Thymus (tissue), 14 donors: ENCODE measurements at places on chromosomes 3 and 15. TPM values are rescaled to one million over a fixed set of nuclear protein-coding genes. Genes with fewer than 3 reads are reported as not detected.

DNA sequence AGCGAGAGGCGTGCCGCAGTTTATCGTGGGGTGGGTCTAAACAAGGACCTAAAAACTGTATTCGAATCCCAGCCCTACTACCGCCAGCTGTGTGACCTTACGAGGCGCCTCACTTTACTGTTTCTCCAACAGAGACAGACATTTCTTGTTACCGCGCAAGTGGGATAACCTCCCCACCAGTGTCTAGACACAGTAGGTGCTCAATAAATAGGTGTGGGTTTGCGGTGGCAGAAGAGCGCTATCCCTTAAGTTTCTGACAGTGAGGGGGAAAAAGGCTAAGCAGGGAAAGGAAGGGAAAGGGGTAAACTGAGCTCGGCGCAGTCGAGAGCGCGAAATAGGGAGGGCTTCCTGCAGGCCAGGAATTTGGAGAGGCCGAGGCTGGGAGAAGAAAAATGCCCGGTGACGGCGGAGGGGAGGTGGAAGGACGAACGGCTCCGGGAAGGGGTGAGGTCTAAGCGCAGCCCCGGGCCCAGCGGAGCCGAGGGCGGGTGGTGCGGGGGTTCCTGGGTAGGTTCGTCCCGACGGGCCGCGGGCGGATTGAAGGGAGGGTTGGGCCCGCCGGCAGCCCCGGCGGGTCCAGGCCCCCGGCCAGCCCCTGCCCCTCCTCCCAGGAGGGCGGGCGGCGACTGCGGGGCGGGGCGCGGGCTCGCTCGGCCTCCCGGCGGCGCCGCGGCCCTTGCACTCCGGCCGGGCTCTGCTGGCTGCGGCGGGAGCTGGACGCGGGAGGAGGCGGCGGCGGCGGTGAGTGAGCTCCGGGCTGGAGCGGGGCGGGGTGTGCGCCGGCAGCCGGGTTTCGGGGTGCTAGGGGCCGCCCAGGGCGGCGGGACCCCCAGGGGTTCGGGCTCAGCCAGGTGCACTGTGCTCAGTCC lies at the start of gene CGNL1:
CGNL1 (plus strand) TSS at position 679 of the 869 bp plus-strand sequence. CDS start 61,495 bp downstream, outside the sequence.
- no peak for DNase-seq

DNA sequence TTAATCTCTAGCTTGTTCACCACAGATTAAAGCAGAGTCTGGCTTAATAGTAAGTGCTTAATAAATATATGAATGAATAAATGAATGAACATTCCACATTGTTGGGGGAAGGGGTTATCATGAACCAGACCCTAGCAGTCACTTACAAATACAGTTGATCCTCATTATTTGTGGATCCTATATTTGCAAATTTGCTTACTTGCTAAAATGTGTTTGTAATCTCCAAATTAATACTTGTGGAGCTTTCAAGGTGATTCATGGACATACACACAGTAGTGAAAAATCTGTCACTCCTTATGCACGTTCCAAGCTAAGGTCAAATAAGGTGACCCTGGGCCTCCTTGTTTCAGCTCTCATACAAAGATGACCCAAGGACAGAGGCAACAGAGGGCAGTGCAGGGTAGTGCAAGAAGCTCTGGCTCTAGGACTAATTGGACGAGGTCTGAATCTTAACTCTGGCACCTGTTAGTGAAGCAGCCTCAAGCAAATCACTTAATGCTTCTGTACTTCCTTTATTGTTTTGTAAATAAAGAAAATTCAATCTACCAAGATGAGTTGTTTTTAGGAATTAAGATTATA lies 112.8 kb upstream of the C2CD4B start:
- no peak for DNase-seq

The SCAMP5 gene
- 2.3 TPM for total RNA-seq

- no peak for DNase-seq
Observed at GRCh38 chr3:25916321-25916720, 126.4 kb downstream of the OXSM start.

The SST gene
- 1.3 TPM for total RNA-seq

The USP8 gene
- 37.4 TPM for total RNA-seq

DNA sequence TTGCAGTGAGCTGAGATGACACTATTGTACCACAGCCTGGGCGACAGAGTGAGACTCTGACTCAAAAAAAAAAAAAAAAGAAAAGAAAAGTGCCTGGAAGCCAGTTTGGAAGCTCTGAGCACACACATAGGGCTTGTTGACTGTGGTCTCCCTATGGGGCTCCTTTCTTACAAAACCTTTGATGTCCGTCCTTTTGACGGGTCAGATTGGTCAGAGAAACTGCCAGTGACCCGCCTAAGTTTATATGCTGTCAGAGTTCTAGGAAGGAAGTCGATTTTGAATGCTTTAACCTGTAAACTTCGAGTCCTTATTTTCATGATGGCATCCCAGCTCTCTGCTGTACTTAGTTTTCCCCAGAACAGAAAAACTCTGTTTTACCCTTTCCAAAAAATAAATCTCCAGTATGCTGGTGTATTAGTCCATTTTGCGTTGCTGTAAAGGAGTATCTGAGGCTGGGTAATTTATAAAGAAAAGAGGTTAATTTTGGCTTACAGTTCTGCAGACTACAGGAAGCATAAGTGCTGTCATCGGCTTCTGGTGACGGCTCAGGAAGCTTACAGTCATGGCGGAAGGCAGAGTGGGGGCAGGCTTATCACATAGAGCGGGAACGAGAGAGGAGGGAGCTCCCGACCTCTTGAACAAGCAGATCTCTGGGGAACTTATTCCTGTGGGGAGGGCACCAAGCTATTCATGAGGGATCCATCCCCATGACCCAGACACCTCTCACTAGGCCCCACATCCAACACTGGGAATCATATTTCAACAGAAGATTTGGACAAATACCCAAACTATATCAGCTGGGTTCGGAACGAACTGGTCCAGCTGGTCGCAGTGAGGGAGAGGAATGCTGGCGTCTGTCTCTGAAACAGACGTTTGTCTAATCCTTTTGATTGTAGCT lies 72.3 kb downstream of the LMLN start:
- no peak for DNase-seq

DNA sequence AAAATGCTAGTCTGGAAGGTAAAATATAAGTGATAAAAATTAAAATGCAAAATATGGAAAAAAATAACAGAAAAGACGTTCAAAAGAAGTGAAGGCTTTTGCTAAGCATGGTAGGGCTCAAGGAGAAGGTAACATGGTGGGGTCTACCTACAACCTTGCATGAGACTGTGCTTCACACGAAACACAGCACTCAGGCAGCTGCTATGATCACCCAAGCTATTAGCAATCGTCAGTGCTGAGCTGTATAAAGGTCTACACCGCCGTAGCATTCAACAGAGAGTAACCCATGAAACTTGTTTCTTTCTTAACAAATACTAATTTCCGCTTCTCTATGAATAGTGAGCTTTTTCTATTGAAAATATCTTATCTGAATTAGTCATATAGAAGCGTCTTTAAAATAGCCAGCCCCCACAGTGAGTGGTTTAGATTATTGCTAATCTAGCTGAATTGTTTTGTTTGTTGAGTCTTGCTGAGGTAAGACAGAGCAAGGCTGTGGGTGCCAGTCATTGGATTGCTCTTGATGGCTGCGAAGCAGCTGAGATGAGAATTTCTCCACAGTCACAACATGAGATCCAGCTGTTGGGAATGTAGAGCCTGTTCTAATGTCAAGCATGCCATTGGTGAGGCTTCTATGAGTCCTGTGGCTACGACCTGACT lies 230.0 kb downstream of the KLF13 start:
- DNase-seq: no peak

GRCh38 chr3:87370007-87370406 lies 93.6 kb upstream of the POU1F1 start:
- no peak for DNase-seq

The WDR93 gene
- total RNA-seq: 0.09 TPM

The GLDN gene
- 0.14 TPM for total RNA-seq

The PRICKLE2 gene
- 1.0 TPM for total RNA-seq

DNA sequence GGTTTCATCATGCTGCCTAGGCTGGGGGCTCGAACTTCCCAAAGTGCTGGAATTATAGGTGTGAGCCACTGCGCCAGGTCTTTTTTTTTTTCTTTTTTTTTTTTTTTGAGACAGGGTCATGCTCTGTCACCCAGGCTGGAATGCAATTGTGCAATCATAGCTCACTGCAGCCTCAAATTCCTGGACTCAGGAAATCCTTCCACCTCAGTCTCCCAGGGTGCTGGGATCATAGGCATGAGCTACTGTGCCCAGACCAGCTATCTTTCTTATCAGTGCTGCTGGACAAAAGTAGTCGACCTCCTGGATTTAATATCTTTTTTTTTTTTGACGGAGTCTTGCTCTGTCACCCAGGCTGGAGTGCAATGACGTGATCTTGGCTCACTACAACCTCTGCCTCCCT lies 60.8 kb downstream of the TFDP2 start:
- no peak for DNase-seq

DNA sequence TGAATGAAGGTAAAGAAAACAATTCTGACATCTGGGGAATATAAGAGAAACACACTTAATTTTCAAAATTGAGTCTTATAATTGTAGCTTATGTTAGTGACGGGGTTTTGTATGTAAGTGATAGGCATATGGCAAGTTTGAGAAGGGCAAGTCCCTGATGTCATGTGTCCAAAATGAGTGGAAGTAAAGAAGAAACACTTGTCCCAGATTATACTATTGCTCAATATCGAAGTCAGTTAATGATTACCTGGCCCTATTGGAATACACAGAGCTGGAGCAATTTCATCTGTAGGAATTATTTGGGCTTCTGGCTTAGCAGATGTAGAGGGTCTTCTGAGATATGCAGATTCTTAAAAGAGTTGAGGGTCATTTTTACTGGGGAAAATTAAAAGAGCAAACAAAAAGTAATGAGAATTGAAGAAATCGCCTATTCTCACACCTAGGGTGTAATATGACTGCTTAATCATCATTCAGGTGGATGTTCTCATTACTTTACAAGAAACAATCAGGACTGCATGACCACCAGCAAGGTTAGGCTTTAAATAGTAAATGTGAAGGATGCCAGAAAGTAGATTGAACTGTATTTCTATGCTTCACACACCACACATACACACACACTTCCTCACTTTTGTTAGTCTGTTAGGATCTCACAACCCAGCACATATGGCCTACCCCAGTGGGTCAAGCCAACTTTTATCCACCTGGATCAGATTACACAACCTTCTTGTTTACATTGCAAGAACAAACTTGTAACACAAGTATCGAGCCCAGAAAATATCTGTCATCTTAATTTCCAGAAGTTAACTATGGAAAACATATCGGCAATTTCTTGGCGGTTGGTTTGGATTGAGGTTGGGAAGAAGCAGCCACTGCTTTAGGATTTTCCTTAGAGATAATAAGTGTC lies 183.3 kb upstream of the LRRC3B start:
- DNase-seq: no peak

GRCh38 chr3:44396200-44397171 lies 57.9 kb downstream of the TCAIM start:
- no peak for DNase-seq

DNA sequence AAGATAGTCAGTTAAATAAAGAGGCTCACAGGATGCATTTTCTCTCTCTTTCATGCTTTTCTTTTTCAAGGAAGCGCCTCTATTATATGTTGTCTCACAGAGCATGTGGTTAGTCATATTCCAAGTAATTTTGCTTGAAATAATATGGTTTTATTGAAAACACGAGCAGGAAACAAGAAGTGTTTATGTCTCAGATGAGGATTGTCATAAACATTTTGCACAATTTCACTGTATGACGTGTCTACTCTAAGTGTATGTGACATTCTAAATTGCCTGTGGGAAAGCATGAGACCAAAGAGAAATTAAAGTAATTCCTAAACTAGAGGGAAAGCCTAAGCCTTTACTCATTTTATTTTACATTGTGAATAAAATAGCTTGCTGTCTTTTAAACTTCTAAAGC lies 818.6 kb downstream of the EPHA3 start:
- no peak for DNase-seq

- no peak for DNase-seq
Observed at GRCh38 chr3:24802614-24803013, 308.0 kb upstream of the THRB start.

- DNase-seq: no peak
Observed at GRCh38 chr15:42395838-42396237, 36.5 kb downstream of the CAPN3 start.

The PLA2G4F gene
- total RNA-seq: 2.1 TPM

- no peak for DNase-seq
Observed at GRCh38 chr3:117820658-117821299, 1111.2 kb downstream of the TUSC7 start.

The SERINC4 gene
- total RNA-seq: 0.05 TPM

The TP63 gene
- 17.3 TPM for total RNA-seq

- DNase-seq: no peak
Observed at GRCh38 chr15:101538996-101539395, 49.5 kb upstream of the PCSK6 start.

DNA sequence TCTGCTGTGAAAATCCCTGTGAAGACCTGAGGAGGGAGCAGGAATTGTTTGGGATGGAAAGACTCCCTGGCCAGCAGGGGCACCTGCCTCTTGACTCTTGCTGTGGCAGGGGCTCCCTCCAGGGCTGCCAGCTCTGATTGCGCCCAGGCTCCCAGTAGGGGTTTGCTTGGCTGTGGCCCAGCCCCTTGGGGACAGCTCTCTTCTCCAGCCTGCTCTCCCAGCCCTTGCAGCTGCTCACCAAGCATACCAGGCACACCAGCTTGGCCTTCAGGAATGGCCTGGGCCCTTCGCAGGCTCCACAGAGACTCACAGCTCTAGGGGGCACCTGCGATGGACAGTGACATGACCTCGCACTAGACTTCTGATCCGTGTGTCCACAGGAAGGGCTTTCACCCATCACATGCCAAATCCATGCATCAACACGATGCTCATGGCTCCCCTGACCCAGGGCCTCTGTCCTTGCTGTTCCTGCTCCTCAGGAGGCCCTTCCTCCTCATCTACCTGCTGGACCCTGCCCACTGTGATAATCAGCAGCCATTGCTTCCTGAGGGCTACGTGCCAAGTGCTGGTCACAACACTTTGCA lies 61.8 kb downstream of the SCN5A start:
- no peak for DNase-seq

DNA sequence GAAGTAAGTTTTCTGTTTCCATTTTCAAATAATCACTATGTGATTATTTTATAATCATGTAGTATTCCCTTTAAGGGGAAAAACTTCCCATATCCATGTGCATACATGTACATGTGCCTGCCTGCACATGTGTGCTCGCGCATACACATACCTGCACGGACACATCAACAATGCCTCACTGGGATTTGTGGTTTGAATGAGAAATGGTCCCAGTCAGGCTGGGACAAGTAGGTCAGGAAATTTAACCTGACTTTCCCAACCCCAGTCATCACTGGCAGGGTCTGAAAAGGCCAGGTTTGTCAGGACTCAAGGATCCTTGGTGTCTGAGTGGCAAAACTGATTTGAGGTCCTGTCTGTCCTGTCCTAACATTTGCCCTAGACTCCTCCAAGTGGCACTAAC lies 109.3 kb upstream of the MRPS22 start:
- no peak for DNase-seq
